Hypothalamus (tissue), 51 donors: ENCODE measurements at places on chromosomes 7 and 10.

DNA sequence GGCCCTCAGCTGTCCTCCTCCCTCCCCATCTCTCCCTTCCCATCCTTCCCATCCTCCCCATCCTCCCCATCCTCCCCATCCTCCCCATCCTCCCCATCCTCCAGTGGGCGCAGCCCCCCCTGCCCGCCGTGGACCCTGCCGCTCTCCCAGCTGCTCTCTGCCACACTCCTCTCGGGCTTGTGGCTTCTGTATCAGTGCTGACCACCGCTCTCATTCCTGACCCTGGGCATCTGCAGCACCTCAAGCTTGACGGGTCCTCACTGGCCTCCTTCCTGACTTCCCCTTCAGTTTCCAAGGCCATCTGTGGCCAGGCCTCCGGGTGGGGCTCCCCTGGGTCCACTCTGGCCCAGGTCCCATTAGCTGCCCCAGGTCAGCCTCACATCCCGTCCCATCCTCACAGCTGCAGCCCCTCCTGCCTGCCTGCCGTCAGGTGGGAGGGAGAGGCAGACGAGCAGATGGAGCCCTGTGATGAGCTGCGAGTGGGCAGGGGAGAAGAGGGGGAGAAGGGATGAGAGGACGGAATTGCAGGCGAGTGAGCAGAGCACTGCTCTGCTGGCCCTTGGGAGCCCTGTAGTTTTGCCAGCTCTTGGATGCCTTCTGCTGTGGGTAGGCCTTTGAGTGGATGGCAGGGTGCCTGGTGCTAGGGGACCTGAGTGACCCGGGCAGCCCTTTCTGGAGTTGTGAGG, 35.7 kb downstream of the LHPP start:
- no peak for DNase-seq

- no peak for DNase-seq
These were observed 7.6 kb downstream of the LOXL4 start for GRCh38 chr10:98260350-98260749.

- DNase-seq, result no peak
These were observed 4.8 kb upstream of the ADAP1 start for GRCh38 chr7:959271-959670.

DNA sequence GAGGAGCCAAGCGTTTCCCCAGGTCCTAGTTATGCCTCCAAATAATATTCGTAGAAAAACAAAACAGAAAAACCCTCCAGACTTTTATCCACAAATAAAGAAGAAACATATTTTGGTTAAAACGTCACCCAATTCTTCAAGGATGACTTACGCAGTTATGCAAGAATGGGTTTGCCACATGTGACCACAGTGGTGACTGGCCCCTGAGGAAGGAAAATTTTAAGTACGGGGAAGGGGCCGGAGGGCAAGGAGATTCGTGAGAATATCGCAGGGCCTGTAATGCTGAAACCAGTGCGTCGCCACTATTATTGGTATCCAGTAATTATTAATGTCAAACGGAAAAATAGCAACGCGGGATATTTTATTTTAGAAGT, 537 bp upstream of the MRPS24 start:
- DNase-seq, result no peak

GRCh38 chr7:113125728-113126127, 7.4 kb upstream of the SMIM30 start:
- no peak for DNase-seq

DNA sequence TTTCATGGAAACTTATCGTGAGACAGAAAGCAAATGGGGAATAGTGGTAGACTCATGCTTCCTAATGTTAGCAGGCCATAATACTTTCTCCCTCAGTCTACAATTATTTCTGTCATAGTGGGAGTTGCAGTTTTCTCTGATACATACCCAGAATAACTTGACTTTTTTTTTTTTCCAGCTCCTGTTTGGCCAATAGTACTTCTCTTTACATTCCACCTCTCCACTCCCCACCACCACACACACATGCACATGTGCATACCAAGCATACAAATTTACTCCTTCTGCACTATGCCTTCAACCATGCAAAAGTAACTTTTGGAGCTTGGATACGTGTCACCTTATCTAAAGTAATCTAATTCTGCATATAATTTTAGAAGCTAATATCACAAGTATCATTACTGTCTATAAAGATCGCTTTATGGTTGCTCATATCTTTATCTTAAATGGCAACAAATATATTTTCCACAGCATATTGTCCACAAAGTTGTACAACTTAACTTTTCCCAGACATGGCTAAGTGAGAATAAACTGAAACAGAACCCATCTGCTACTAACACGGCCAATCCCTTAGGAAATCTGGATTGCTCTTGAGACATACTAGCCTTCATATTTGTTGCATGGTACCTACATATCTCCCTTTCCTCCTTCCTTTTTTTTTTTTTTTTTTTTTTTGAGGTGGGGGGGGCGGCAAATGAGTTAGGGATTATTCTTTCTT, 49.0 kb downstream of the TES start:
- DNase-seq, result no peak

GRCh38 chr7:20340839-20341238, 10.1 kb downstream of the ITGB8 start:
- peak; percentile 36 for DNase-seq

DNA sequence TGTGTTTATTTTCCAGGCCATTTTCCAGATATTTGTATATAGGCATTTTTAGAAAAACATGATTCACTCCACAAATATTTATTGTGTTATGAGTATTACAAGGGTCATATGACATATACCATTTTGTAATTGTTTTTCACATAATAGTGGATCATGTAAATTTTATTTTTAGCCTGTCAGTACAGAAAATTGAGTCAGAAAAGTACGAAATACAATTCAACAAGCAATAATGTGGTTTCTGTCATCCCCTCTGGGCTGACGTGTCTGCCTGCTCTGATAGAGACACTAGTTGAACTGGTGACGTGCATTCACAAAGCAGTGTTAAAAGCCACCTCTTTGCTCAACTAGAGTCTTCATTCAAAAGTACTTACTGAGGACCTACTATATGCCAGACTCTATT, 97.9 kb upstream of the STEAP1B start:
- DNase-seq, result no peak

GRCh38 chr7:12458520-12459131, 55.0 kb upstream of the VWDE start:
- no peak for DNase-seq

DNA sequence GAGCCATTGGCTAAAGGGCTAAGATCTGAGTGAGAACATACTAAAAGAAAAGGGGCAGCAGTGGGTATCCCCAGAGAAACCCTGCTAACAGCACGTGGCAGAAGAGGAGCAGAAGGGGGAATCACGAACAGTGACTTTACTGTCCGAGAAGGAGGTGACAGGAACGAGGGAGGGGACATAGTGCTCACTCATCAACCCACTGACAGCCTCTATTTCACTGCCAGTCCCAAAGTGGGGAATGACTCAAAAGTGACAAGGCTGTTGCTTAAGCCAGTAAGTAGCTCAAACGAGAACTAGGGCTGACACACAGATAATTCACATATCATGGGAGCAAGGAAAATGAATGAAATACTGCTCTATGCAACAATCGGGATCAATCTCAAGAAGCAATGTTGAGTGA, 92.7 kb downstream of the RSU1 start:
- no peak for DNase-seq

DNA sequence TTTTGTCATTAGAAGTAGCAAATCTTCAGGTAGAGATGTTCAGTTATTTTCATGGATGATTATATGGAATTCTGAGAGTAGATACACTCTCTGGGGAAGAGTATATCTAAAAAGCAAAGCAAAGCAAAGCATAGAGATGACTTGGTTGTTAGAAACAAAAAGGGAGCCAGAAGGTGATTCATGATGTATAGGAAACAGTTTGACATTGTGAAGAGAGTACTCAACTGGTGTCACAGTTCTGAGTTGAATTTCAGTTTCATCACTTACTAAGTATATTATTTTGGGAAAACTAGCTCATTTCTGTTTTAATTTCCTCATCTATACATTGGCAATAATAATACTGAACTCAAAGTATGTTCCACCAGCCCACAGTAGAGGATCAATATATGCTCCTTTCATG, 86.8 kb downstream of the SEMA3C start:
- no peak for DNase-seq

DNA sequence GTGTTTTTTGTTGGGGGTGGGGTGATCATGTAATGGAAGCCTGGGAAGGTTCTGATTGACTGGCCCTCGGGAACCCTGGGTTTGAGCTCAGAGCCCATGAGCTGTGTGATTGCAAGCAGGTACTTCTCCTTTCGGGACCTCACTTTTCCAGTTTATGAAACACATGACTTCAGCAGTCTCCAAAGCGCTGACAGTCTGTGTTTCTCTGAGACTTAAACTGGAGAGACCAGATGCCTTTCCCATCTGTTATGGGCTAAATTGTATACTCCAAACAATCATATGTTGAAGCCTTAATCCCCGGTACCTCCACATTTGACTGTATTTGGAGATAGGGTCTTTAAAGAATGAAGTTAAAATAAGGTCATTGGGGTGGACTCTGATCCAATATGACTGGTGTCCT, 493.6 kb downstream of the GALNT17 start:
- DNase-seq, result no peak

GRCh38 chr7:50138101-50138500, 45.1 kb upstream of the ZPBP start:
- no peak for DNase-seq

- no peak for DNase-seq
These were observed 283.8 kb upstream of the SHH start for GRCh38 chr7:156095908-156096539.

DNA sequence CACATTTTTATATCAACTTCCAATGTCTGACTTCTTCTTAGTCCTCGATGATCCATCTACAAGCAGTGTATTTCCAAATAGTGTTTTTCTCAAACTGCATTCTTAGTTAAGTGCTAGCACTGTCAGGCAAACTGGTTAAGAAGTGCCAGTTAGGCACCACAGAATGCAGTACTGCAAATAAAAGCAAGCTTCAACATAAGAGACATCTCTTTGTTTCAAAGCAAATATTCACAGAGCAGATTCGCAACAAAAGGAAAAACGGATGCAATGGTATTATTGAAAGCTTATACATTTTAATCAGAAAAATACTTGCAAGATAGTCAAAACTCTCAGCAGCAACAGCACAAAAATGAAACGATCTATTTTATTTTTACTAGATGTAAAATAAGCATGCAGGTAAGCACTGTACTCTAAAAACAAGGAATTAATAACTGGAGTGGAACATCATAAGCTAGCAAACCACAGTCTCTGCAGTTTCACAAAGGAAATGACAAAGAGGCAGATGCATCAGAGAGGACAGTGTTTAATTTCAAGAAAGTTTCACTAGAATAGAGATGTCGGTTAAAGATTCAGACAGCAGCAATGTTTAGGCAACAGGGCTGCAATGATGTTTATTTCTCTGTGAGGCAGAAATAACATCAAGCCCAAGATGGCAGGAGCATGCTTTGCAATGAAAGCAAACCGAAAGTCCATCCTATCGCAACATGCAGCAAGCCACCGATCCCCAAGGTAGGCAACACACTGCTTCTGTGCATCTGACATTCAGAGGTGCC, 82.0 kb downstream of the FGFR2 start:
- no peak for DNase-seq

GRCh38 chr10:88116481-88116880, 253.1 kb downstream of the PTEN start:
- no peak for DNase-seq

GRCh38 chr10:78004215-78005026, 24.9 kb downstream of the POLR3A start:
- DNase-seq, result no peak

- no peak for DNase-seq
These were observed 85.7 kb downstream of the LRGUK start for GRCh38 chr7:134212576-134213546.
